ENCODE measurements at places on chromosomes 2 and 18.

GRCh38 chr18:33152376-33152775, 288.1 kb downstream of the CCDC178 start:
- no peak for DNase-seq

DNA sequence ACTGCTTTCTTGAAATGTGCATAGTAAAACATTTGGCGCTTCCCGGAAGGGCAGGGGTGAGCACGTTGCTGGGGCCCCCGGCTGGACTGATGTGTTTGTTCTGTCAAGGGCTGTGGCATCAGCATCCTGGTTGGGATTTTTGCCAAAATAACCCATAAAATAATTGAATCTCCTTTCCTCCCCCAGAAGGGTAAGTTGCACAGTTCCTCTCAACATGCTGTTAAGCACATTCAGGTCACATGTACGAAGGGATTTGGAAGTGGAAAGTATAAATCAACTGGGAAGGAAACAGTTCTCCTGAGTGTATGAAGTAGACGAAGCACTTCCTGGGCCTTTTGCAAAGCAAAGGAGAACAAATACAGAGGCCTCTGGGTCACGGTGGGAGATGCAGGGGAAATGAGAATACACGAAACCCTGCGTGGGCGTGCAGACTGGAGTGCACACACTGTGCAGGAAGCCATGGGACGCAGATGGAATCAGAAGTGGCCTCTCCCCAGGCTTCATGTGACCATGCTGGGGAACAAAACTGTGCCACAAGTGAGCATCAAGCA, 183.9 kb downstream of the LPIN1 start:
- DNase-seq: no peak

DNA sequence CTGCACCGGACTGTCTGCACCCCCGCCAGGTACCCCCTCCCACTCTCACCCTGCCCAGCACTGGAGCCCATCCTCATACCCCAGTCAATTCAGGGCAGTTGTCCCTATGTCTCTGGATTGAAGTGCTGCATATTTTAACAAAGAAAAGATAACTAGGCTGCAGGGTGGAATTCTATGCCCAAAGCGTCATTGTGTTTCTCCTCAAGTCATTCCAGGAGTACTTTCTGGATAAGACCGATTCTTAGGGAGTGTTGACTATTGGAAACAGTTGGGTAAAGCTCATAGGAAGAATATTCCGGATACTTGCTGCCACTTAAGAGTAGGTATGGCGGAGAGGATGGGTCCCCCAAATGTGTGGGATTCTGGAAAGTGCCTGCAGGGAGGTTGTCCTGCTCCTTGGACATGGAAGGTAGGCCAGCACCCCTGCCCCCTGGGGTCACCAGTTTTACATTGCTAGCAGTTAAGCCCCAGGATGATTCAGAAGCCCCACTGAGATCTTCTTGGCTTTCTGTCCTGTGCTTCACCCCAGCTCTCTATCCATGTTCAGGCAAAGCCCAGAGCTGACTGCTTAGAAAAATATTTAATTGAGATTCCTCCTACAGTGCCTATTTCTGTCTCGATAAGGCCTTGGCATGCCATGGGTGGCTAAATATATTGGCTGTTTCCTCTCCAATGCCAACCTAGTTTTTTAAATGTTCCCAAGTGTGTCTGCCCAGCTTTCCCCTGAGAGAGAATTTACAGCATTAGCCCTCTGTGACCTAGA, 48.2 kb downstream of the RPL37A start:
- no peak for DNase-seq

DNA sequence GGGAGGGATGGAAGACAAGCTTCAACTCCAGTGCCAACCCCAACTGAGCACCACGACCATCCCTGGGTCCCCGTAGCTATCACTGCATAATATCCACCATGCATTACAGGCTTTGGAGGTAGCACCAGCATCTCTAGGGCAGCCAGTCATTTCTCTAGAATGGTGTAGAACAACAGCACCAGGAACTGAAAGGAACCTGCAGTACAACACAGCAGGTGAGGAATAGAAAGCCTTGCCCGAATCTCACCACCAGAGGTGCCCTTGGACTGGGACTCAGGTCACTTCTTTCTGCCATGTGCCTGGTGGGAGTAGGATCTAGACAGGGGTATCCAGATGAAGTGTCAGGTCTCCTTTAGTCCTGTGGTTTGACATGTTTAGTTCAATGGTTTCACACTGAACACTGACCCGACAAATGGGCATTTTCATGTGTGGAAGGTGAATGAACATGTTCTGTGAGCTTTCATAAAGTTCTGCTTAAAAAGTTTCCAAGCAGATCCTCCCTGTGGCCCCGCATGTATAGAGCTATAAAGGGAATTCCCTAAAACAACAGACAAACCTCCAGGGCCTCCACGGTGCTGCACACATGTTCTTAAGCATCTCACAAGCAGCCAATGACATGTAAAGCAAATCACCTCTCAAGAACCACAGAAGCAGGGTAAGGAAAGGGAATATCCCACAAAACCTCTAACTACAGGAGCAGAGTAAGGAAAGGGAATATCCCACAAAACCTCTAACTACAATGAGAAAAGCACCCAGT, 208.3 kb downstream of the AFF3 start:
- DNase-seq: no peak

Measured in AG09309 (cell line).